ENCODE measurements at places on chromosomes 16 and 17. TPM values are rescaled to one million over a fixed set of nuclear protein-coding genes. Genes with fewer than 3 reads are reported as not detected.
A peak's percentile ranks its signal among the peaks of the same experiment; 100 is the strongest.

- no peak for DNase-seq
Observed at GRCh38 chr16:56422896-56423441, 2.4 kb downstream of the AMFR start.

C16orf82 gene
- not detected for polyA plus RNA-seq

- no peak for DNase-seq
Observed at GRCh38 chr16:28218109-28218508, 6.3 kb upstream of the XPO6 start.

GRCh38 chr17:75779250-75779986 is 5.2 kb upstream of the UNK start:
- peak; percentile 97 for DNase-seq

GRCh38 chr17:73292031-73292531 is 19.7 kb downstream of the CDC42EP4 start:
- no peak for DNase-seq

CCL8 gene
- 0.89 TPM for polyA plus RNA-seq

CISD3 gene
- 8.8 TPM for polyA plus RNA-seq

- DNase-seq, result no peak
Observed at GRCh38 chr17:67717192-67717623, 528 bp upstream of the NOL11 start.

ITGAL gene
- polyA plus RNA-seq, result 6.0 TPM

- DNase-seq, result no peak
Observed at GRCh38 chr17:2485543-2485942, 26.1 kb downstream of the METTL16 start.
